ENCODE measurements at places on chromosomes 2 and 18.

DNA sequence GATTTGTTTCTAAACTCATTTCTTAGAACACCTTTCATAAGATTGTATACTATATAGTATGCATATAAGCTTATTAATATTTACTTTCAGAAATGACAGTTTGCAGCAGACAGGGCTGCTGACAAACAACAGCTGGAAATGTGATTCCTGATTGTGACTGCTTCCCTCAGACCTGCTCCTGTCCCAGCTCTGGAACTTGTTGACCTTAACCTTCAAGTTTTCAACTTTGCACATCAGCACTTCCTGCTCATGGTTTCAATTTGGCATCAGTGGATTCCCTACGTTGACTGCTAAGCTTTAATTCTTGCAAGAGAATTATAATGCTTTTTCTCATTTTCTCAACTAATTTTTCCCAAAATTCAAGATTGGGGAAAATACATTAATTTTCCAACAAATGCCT, 459.2 kb upstream of the ACVR2A start:
- no peak for DNase-seq

- no peak for DNase-seq
Observed at GRCh38 chr2:6510532-6510931, 355.2 kb downstream of the CMPK2 start.

GRCh38 chr2:179107737-179108136, 57.8 kb upstream of the CCDC141 start:
- DNase-seq = no peak

GRCh38 chr2:176443946-176444345, 174.7 kb downstream of the MTX2 start:
- DNase-seq = no peak

GRCh38 chr2:24228470-24228869, 53.6 kb downstream of the FAM228A start:
- DNase-seq = no peak

DNA sequence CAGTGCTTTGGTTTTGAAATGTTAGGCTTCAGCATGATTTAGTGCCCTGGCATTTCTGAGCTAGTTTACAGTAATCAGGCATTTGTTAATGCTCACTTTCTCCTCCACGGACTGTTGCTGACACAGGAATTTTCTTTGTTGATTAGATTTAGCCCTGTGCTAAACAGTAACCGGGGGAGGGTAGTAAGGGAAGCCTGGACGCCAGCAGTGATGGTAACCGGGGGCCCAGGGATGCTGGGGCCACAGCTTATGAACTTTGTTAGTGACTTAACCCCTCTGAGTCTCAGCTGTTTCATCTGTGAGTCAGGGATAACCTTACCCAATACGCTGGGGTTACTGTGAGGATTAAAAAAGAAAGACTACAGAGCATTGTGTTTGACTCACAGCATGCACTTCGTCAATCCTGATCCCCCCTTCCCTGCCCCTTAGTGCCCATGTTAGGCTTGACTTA, 33.5 kb downstream of the KLHL29 start:
- no peak for DNase-seq

GRCh38 chr2:16155766-16156165, 215.4 kb downstream of the MYCN start:
- DNase-seq = no peak

GRCh38 chr2:238105506-238106338, 5.6 kb downstream of the ESPNL start:
- DNase-seq = no peak

DNA sequence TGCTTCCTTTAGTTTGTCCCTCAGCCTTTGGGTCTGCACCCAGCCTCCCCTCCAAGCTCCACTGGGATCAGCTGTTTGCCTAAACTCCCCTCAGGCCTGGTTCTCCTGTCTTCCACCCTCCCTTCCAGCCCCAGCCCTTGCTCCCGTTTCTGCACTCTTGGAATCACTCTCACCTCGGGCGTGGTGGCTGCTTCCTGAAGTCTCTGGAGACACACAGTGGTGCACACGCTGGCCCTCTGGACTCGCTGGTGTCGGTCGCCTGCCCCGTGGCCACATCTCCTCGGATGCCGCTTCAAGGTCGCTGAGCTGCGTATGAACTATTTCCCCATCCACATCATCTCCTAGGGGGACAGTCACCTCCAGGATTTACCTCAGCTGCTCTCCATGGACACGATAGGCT, 46.3 kb downstream of the PSMG2 start:
- no peak for DNase-seq

DNA sequence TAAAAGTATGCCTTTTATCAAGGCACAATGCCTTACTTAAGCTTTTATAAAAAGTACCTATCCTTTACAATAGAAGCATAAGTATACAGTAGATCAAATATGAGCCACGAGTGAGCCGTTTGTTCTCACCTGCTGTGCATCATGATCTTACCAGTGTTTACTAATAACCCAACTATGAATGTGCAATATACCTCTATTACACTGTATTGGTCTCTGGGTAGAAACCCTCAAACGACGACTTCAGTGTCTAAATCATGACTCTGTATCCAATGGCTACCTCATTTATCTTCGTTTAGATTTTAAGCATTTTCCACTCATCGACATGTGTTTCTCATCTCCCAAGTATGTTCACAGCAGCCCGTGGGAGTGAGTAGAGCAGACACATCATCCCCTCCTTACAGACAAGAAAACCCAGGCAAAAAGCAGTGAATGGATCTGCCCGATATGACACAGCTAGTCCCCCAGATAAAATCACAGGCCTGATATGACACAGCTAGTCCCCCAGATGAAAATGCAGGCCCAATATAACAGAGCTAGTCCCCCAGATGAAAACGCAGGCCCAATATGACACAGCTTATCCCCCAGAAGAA, 279.8 kb downstream of the TNS1 start:
- DNase-seq = no peak

- no peak for DNase-seq
Observed at GRCh38 chr18:35311496-35311895, 21.5 kb upstream of the ZSCAN30 start.

- DNase-seq = no peak
Observed at GRCh38 chr2:69720404-69720803, 21.5 kb upstream of the ANXA4 start.

- DNase-seq = no peak
Observed at GRCh38 chr2:146669735-146670134, 1175.1 kb upstream of the ACVR2A start.

- DNase-seq = no peak
Observed at GRCh38 chr2:164782323-164782722, 59.3 kb downstream of the COBLL1 start.

DNA sequence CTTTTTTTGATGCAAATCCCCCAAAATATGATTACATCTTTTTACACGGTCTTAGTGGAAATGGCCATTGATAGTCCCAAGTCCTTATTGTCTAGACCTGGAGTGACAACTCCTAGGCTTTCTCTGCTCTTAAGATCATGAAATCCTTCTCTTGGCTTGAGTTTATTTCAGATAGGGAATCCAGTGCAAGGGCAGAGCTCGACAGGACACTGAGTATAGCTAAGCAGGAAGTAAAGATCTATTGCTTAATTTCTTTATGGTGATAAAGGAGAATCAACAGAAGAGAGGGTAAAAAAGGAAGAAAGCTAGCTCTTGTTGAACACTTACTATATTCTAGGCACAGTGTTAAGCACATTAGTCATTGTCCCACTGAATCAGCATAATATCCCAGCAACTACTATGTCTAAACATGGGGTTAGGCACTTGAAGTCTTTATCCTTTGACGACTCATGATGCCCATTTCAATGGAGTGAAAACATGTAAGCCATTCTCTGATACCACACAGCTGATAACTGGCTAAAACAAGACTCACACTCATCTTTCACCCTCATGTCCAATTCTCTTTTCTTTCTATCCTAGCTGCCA, 74.1 kb upstream of the LRATD1 start:
- no peak for DNase-seq

- DNase-seq = no peak
Observed at GRCh38 chr2:100539221-100539620, 23.6 kb upstream of the PDCL3 start.

GRCh38 chr18:29154196-29154757, 977.3 kb upstream of the CDH2 start:
- no peak for DNase-seq

- no peak for DNase-seq
Observed at GRCh38 chr2:23549821-23550530, 165.0 kb downstream of the KLHL29 start.

GRCh38 chr2:65722028-65722778, 289.8 kb upstream of the SPRED2 start:
- no peak for DNase-seq

GRCh38 chr2:121258051-121258450, 27.0 kb downstream of the TFCP2L1 start:
- DNase-seq = no peak

GRCh38 chr2:208306291-208306690, 40.2 kb downstream of the PIKFYVE start:
- DNase-seq = no peak

GRCh38 chr2:55771612-55772011, 78.0 kb upstream of the PNPT1 start:
- DNase-seq = no peak

GRCh38 chr18:7273301-7273921, 42.5 kb downstream of the LRRC30 start:
- DNase-seq = no peak

DNA sequence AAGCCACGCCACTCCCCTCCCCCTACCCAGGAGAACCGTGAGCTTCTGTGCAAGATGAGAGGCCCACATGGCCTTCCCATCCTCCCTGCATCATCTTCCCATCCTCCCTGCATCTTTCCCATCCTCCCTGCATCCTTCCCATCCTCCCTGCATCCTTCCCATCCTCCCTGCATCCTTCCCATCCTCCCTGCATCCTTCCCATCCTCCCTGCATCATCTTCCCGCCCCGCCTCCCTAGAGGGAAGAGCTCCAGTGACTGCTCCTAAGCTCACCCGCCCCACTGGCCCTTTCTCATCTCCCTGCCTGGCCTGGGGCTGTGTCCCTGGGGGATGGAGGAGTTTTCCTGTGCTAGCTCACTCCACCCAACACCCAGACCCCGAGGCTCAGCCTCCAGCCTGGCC, 93.3 kb upstream of the ASAP2 start:
- no peak for DNase-seq

DNA sequence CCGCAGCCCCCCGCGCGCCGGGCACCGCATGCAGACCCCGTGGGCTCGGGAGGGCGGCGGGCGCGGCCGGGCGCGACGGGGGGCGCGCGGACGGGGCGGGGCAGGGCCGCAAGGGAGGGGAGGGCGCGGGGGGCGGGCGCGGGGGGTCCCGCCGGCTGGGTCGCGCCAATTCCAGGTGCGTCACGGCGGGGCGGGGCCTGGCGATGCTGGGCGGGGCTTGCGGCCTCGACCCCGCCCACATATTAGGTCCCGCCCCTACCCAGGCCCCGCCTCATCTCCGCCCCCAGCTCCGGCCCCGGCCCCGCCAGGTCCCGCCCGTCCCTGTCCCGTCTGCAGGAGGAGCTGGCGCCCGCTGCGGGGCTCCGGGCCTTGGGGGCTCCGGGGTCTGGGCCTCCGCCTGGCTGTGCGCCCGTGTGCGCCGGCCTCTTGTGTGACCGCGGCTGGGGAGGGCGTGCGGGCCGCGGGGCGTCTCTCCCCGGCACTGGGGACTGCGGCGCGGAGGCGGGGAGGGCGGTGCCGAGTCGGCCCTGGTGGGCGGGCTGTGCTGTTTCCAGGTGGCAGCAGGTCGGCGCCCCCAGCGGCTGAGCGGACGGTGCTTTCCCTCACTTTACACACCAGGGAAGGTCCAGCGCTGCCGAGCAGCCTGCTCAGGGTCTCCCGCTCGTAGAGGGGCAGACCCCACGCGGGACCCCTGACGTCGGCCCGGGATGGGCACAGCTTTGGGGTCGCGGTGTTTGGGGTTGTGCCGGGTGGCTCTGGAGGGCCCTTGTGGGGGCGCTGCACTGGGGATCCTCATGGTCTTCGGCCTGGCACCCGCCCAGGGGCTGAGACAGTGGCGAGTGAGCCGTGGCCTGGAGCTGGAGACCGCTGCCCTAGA, 554 bp downstream of the ING5 start:
- DNase-seq = peak; percentile 80

DNA sequence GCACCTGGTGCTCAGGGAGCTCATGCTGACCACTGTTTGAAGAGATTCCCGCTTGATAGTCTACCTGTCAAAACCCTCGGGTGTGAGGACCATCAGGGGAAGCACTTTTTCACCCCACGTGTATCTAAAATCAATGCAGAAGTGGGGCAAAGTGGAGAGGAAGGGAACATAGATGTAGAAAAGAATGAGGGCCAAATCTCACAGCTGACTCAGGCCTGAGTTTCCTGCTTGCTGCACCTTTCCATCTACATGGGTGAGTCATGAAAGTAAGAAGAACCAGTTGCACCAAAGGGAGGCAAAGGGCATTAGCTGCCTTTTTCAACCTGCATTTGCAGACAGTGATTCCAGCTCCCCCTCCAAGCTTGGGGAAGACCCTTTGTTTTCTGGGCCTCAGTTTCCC, 100.2 kb upstream of the MYCN start:
- no peak for DNase-seq

DNA sequence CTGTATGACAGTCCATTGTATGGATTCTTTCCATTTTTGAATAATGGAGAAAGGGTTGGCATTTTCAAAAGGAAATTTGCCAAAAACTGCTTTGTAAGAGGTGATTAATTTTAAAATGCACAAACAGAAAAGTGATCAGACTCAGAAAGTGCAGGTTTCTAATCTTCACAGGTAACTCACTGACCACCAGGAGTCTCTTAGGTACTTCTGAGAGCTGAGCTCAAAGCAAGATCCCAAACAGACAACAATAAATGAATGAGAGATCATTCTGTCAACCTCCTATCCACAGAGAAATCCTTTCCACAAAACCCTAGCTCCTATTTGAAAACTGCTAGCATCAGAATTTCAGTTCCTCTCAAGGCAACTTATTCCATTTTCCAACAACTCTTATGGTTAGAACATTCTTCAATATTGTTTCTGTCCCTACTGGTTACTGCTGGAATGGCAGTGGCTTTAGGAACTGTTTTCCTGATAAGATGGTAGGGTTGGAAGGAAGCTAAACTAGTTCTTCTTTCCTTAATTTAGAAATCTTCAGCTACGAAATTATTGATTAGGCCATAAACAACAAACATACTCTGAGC, 20.6 kb upstream of the HAAO start:
- DNase-seq = no peak

DNA sequence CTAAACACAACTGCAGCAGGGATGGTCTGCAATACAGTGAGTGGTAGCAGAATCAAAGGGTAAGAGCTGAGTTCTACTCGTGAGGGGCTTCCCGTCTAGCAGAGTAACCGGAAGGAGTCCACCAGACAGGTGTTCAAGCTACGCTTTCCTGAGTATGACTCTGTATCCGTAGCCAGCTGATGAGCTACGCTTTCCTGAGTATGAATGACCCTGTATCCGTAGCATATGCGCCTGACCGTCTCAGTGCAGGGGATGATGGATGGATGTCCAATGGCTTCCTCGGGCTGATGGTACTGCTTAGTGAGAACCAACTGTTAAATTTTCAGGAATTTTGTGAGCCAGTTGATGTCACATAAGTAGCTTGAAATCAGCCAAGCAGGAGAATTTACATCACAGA, 244.1 kb upstream of the MYT1L start:
- DNase-seq = no peak

GRCh38 chr2:34838408-34838807, 1239.3 kb upstream of the FAM98A start:
- no peak for DNase-seq

GRCh38 chr2:169704160-169704708, 10.0 kb downstream of the PHOSPHO2 start:
- DNase-seq = no peak

GRCh38 chr2:12548906-12549305, 167.8 kb upstream of the TRIB2 start:
- no peak for DNase-seq

- DNase-seq = no peak
Observed at GRCh38 chr18:22980394-22980793, 47.3 kb downstream of the RBBP8 start.
